ENCODE measurements at places on chromosomes 13 and 19. TPM values are rescaled to one million over a fixed set of nuclear protein-coding genes. Genes with fewer than 3 reads are reported as not detected.

ANKRD24 gene
- total RNA-seq: 0.26 TPM

GRCh38 chr19:49843265-49843664 is 7.7 kb upstream of the PTOV1 start:
- DNase-seq: no peak

DNA sequence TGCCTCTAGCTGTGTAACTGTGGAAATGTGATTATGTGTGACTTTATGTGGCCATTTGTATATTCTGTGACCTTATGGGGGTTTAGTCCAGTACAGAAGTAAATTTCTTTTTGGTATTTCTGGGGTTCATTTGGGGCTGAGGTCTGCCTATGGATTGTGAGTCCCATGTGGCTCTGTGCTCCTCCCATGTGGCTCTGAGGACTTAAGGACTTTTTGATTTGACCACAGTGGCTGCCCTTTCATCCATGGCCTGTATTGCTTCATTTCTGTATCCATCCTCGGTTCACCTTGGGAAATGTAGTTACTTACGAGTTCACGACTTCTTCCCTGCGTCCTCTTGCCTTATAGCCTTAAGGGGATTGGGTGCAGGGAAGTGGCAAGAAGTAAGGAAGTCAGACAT is 1.0 kb downstream of the ZNF420 start:
- DNase-seq: no peak

TNFRSF19 gene
- 0.54 TPM for total RNA-seq

ALKBH6 gene
- 44.8 TPM for total RNA-seq

LSM7 gene
- total RNA-seq: 97.3 TPM

DNA sequence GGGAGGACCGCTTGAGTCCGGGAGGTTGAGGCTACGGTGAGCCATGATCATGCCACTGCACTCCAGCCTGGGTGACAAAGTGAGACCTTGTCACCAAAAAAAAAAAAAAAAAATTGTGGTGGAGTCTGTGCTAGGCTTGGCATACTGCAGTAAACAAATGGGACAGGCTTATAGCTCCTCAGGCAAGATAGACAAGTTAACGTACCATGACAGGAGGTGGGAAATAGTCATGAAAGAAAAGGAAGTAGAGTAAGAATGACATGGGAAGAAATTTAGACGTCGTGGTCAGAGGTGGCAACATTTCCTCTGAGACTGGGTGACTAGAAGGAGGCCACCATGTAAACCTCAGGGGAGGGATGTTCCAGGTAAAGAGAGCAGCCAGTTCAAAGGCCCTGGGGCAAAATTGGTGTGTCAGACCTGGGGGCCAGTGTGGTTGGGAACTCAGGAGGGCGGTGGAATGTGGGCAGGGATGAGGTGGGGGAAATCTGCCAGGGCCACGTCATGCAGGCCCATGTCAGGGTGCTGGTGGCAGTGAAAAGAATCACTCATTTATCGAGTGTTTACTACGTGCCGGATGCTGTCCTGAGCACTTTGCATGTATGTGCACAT is 5.6 kb downstream of the SNRPA start:
- no peak for DNase-seq

TUBA3C gene
- total RNA-seq: not detected

- no peak for DNase-seq
Measured at GRCh38 chr19:18672044-18672451, 11.4 kb upstream of the CRTC1 start.

DNA sequence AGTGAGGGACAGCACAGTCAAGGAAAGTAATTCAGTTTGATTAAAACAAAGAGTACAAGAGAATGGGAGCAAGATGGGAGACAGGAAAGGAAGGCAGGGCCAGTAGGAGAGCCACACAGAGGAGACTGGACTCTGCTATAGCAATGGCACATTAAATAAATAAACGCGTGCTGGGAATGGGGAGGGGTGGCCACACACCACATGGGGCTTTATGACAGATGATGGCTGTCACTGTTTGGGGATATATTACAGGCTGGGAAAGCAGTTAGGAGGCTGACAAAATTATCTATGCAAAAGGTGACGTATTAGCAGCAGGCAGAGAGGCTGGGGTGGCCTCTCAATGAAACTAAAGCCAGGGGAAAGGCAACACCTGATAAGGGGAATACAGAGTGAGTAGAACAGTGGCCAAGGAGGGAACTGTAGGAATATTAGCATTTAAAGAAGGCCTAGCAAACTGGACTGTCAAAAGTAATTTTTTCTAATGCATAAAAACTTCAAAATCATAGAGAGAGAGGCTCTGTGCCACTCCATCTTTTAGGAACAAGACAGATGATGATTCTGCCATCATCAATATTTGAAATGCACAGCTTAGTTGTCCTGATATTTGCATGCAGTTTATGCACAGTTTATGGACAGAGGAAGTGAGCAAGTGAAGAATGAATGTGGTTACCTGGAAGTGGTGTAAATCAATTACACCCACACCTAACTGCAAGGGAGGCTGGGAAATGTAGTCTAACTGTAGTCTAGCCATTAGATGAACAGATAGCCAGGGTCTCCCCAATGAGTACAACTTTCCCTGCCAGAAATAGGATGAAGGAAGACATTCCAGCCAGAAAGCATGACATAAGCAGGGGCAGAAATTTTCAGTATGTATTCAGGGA is 346.5 kb downstream of the FOXO1 start:
- DNase-seq: no peak

- DNase-seq: no peak
Measured at GRCh38 chr19:8515317-8515716, 1.4 kb upstream of the ZNF414 start.

GRCh38 chr19:5850743-5851293 is 431 bp downstream of the FUT3 start:
- no peak for DNase-seq

NOTCH3 gene
- 5.3 TPM for total RNA-seq

- no peak for DNase-seq
Measured at GRCh38 chr13:30148171-30148754, 159.1 kb downstream of the KATNAL1 start.

GRCh38 chr13:109224033-109224432 is 562.4 kb downstream of the IRS2 start:
- no peak for DNase-seq

IZUMO1 gene
- total RNA-seq: not detected

GRCh38 chr19:16143399-16144215 is at the start of gene HSH2D:
Gene HSH2D (plus strand): TSS chr19:16143685. CDS start chr19:16148751, 5,066 bp downstream.
- no peak for DNase-seq

DNA sequence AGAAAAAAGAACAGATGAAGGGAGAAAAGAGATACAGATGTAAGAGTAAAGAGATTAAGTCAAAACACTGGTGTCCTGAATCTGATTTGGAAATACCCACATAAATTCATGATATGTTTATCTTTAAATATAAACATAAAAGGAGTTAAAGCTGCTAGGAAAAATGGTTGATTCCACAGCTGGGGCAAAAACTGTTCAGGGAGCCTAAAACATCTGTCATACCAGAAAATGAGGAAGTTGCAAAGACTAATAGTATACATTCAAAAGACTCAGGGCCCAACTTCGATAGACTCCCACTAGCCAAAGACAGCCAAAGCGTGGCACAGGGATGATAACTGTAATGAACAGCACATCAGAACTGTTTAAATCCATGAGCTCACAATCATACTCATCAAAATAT is 62.0 kb downstream of the ABCC4 start:
- DNase-seq: no peak

MISP gene
- 5.8 TPM for total RNA-seq

All from Panc1 (cell line).